ENCODE measurements at places on chromosomes 13 and 19.

DNA sequence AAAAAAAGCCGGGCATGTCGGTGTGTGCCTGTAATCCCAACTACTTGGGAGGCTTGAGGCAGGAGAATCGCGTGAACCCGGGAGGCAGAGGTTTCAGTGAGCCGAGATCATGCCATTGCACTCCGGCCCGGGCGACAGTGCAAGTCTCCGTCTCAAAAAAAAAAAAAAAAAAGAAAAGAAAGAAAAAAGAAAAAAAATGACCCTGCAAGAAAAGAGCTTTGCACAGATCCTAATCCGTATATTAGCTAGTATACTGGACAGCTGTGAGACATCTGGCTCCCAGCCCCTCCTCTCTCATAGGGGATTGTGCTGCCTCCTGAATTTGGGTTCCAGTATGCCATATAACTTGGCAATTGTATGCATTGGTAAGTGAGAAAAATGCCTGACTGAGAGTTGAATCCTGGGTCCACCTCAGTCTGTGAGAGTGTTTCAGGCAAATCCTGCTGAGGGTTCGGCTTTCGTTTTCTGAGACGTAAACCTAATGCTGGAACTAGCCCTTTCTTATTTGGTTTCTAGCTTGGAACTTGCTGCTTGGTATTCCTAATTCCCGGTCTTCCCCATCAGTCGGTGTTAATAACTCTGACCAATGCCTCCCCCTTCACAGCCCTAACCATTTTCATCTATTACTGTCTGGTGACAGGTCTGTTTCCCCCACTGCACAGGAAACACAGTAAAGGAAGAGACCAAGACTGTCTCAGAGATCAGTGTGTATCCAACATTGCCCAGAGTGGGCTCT is 1.3 kb upstream of the AKT2 start:
- no peak for DNase-seq

DNA sequence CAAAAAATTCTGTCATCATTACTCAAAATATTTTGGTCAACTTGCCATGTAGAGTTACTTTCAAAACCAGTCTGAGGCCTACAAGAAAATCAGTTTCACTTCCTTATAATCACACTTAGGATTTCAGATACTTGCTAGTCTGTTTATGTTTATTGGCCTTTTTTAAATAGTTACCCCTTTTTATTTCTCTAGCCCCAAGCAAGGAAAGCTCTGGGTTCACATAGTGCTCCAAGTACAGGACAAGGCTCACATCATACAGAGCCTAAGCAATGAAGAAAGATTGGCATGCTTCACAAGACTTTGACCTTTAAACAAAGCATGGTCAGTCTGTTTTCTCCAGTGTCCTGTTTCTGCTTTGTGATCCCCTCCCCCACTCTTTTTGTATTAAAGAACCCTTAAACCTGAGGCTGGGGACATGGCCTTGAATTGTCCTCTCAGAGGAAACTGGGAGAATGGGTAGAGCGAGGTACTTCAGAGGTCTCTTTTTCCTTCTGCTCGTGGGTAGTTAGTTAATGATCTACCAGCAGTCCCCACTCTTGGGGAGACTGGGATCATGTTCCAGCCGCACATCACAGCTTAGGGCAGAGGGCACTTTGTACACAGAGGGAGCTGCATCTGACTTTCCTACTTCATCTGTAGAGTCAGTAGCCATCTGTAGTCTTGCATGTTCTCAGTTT is 30.7 kb downstream of the CEACAM1 start:
- no peak for DNase-seq

DNA sequence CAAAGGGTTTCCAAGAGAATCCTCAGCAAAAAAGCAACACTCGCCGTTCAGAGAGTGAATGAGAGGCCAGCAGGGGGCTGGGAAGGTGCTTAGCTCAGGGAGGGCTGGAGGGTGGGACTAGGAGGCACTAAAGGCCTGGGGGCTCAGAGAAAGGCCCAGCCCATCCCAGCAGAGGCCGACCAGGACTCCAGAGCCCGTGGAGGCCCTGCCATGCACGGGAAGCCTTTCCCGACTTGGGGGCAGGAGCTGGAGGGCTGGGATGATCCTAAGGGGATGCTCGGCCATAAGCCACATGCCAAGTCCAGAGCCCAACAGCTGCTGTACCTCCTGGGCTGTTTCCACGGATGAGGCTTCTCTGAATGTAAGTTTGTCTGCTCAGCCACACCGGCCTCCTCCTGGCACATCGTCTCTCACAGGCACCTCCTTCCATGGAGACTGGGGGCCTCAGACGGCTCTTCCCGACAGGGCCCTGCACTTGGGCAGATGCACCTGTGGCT is 19.5 kb downstream of the RASA3 start:
- DNase-seq, result no peak

DNA sequence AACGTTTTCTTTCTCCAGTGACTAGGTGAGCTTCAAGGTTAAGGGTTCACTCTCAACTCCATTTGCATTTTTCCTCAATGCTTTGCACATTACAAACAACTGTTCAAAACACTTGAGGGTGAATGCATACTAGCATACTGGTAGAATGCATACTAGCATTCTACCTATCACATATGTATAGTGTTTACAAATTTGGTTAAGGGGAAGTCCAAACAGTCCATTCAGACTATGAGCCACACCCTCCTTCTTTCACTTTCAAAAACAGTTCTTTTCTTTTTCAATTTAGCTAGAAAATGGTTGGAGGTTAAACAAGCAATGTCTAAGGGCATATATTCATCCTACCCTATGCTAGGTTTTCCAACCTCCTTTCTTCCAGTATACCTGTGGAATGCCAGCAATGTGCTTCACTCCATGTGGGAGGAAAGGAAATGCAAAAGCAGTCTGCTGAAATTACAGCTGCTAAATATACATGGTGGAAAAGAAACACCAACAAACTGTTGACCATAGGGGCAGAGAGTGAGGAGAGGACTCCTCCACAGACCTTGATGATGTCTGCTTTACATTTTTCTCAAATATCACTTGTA is 102.6 kb downstream of the DOCK9 start:
- no peak for DNase-seq

GRCh38 chr13:99334221-99334620 is 27.0 kb upstream of the GPR183 start:
- no peak for DNase-seq

GRCh38 chr13:21739771-21740170 is 68.9 kb downstream of the FGF9 start:
- no peak for DNase-seq

DNA sequence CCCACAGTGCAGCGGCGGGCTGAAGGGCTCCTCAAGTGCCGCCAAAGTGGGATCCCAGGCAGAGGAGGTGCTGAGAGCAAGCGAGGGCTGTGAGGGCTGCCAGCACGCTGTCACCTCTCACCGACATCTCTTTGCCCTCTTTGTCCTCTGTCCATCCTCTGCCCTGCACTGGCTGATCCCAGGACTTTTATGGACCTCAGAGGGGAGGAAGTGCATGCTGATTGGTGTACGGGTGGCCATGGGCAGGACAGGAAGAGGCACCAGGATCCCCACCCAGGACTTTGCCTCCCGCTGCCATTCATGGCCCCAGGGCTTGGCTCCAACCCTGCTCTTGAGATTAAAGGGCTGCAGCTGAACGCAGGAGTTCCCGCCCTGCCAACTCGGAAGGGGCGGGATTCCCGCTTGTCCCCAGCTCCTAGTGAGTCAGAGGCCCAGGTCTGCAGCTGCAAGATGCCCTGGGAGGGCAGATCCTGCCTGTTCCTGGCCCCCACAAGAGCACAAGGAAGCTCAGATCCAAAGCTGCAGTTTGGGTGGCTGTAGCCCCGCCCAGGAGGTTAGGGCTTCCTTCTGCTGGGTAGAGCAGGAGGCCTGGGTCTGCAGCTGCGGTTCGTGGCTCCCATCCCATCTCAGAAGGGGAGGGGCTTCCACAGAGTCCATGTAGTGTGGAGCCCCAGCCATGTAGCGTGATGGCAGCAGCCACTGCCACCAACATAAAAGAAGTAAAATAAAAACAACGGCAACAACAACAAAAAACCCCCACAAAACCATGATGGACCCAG is 1716.7 kb downstream of the SLITRK1 start:
- DNase-seq, result no peak

GRCh38 chr13:49272296-49272695 is 24.6 kb downstream of the CDADC1 start:
- no peak for DNase-seq

- no peak for DNase-seq
Measured at GRCh38 chr13:114063545-114064449, 68.6 kb downstream of the RASA3 start.

GRCh38 chr13:36666477-36667229 is 7.2 kb upstream of the SERTM1 start:
- no peak for DNase-seq

DNA sequence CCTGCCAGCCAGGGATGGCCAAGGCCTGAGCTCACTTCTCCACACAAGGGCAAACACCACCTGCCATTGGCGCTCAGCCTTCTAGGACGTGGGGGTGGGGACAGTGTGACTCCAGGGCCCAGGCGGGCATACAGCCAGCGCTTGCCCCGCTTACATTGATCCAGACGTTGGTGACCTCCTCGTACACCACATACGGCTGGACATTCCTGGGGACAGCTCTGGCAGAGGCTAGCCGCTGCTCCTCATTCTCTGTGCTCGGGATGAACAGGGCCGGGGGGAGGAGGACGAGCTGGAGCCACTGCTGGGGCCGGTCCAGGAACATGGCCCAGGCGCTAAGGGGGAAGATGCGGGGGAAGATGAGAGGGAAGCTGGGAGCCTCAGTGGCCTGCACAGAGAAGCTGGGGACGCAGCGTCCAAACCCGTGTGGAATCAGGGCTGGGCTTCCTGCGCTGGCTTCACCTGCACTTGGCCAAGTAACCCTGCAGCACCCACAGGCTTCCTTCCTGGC is 25.1 kb upstream of the MYDGF start:
- no peak for DNase-seq

DNA sequence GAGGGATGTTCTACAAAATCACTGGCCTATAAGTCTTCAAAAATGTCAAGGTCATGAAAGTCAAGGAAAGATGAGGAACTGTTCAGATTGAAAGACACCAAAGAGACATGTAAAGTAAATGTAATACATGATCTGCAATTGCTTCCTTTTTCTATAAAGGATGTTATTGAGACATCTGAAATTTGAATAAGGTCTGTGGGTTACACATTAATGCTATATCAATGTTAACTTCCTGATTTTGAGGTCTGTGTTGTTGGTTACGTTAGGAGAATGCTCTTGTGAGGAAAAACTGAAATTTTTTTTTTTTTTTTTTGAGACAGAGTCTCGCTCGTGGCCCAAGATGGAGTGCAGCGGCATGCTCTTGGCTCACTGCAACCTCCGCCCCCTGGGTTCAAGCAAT is 197.4 kb downstream of the RGCC start:
- no peak for DNase-seq

GRCh38 chr13:91111476-91112200 is 235.8 kb upstream of the MIR17HG start:
- no peak for DNase-seq

DNA sequence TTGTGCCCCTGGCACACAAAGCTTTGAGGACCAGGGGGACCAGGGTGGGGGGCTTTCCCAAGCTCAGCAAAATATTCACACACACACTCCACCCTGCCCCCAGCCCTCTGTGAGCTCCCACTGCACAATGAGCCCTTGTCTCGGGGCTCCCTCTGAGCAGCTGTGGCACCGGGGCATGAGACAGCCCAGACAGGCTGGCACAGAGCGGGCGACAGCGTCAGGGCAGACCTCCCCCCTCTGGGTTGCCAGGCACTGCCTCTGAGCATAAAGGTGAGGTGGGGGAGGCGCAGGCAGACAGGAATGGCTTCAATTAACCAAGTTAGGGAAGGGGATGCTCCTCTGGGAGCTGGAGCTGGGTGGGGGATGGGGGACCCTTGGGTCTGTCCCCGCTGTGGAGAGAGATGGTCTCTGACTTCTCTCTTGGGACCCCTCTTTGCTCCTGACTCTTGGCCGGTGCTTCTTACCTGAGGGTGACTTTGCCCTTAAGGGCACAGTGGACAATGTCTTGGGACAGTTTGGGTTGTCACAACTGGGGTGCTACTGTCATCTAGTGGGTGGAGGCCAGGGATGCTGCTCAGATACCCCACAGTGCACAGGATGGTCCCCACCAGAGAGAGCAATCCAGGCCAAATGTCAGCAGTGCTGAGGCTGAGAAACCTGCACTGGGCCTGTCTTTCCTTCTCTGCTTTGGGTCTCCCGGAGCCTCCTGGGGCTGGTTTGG is 30.3 kb downstream of the LYL1 start:
- DNase-seq, result no peak

DNA sequence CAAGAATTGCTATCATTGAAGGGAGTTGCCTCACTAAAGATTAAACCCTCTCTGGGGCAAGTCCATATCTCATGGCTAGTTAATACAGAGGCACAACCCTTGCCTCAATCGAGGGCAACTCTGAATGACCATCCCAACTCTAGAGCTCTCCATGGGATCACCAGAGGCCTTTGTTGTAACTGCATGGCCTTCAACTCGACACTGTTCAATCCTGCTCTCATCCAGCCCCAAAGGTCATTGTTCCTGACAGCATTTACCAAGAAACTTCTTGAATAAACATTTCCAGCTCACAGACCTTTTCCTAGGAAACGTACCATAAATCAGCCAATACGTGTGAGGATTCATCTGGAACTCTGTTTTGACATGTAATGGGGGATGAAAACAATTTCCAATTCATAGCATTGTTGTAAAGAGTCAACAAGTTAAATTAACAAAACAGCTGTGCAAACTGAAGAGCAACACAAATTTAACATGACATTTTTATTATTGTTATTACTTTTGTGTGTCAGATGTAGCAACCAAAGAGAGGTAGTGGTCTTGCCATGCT is 452.7 kb downstream of the SUCLA2 start:
- no peak for DNase-seq

Measured in glutamatergic neuron (in vitro differentiated cells).